ENCODE measurements at places on chromosomes 2 and 18.

DNA sequence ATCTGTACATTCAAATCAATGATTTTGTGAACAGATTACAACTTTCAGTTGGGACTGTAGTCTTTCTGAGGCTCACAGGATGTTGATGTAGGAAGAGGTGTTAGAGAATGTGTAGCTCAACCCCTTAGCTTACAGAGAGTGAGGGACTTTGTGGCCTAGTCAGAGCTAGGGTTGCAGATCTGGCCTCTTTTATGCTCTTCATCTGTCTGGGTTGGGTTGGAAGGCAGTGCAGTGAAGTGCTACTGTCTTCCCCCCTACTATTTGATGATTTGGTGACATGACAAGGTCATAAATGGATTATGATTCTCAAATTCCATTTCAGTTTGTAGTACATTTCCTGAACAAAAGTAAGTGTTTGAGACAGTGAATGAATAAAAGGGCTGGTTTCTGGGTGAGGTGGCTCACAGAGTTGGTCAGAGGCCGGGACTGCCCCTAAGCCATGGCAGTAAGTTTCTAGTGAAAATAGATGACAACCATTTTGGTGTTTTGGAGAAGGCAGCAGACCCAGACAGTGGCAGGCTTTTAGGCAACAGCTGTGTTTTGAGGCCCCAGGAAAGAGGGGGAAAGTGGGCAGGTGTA is 21.6 kb downstream of the MAP4K4 start:
- DNase-seq, result peak; percentile 62

DNA sequence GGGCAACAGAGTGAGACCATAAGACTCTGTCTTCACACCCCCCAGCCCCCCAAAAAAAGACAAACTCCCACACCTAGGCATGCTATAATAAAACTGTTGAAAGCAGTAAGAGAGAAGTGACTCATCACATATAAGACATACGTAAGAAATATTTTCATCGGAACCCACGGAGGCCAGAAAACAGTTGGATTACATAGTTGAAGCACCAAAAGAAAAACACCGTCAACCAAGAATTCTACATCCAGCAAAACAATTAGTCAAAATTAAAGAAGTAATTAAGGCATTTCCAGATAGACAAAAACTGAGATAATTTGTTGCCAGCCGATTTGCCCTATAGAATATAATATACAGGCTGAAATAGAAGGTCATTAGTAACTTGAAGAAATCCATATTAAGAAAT is 128.7 kb downstream of the VAPA start:
- DNase-seq, result no peak

DNA sequence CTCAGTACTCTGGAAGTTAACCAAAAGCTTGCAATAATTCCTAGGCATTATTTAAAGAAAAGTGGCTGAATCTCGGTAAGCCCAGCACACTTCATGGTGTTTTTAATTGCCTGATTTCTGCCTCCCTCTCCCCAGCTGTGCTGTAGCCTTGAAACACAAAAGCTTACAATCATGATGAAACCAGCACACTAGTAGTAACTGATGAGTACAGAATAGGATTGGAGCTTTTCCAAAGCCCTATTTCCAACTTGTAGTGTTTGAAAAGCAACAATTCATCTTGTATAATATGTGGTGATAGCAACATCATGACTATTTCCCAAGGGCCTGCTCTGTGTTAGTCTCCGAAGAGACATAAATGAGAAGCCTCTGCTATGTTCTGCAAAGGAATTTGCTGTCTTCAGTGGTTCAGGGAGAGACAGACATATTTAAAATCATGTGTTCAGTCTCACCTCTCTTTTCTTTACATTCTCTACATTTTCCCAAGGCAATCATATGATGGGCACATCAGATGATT is 1015.0 kb downstream of the BCL11A start:
- DNase-seq, result no peak

DNA sequence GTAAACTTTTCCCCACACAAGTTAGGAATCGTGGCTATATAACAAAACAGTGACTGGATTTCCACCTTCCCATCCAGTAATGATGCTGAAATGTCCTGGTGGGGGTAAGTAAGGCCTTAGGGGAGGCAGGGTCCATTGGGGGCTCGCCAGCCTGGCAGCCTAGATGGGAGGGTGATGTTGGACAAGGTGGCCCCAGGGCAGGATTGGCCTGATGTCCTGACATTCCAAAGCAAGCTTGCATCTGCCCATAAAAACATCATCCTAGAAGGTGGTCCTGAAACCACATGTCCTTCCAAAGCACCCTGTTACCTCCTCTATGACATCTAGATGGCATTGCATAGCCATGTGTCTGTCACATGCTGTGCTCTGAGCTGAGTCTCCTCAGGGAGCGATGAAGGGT is 54.1 kb upstream of the RAB6C start:
- no peak for DNase-seq

DNA sequence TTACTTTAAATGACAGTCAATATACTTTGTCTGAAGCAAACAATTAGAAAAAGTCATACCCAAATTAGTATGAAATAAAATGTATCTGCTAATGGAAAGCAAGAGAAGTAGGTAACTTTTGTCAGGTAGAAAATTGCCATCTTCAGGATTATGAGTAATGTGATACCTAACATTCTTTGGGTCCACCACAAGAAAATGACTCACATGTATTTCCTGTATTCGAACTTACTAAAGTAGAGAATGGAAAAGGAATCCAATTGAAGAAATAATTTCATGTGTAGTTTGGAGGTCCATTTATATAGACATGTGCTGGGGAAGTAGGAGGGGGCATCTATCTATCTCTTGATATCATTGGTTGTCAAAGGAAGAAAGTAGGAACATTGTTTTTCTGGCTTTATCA is 636.2 kb upstream of the CHAC2 start:
- DNase-seq, result no peak

- DNase-seq, result no peak
Observed at GRCh38 chr18:2903006-2903405, 56.2 kb downstream of the EMILIN2 start.

GRCh38 chr2:30226144-30227032 is 4.9 kb upstream of the LBH start:
- DNase-seq, result peak; percentile 39

DNA sequence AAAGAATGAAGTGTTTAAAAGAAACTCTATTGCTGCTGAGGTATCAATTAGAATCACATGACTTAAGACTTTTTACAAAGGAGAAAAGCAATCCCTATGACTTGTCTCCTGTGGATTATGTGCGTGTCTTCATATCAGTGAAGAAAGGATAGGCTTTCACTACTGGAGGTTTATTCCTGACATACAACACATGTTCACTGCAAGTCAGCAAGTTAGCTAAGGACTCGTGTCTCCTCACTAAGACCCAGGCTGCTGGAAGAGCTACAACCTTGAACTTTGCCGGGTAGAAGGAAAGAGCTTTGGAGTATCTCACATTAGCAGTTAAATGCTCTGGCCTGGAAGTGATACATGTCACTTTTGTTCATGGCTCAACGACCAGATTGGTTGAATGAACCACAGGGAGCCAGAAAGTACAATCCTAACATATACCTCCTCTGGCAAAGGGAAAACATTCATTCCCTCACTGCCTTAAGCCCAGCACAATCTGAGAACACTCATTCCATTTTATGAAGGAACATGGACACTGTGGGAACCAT is 215.3 kb downstream of the RNF152 start:
- DNase-seq, result no peak

DNA sequence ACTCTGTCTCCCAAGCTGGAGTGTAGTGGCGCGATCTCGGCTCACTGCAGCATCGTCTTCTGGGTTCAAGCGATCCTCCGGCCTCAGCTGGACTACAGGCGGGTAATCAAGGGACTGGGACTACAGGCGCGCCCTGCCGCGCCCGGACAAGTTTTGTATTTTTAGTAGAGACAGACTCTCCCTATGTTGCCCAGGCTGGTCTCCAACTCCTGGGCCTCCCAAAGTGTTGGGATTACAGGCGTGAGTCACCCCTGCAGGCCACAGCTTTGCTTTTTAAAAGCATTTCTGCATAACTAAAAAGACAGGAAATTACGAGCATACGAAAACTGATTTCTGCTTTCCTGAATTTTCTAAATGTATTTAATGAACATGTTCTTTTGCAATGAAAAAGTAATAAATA is 916 bp upstream of the OSBPL1A start:
- no peak for DNase-seq

DNA sequence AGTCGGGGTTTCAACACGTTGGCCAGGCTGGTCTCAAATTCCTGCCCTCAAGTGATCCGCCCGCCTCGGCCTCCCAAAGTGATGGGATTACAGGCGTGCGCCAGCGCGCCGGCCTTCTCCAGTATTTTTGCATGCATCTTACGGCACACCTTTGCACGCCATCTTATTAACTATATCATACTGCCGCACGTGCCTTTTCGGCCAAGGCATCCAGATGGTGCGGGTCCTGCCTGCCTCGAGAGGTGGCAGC is 765 bp upstream of the ING5 start:
- no peak for DNase-seq

GRCh38 chr2:72965770-72966450 is 48.6 kb downstream of the EMX1 start:
- no peak for DNase-seq

DNA sequence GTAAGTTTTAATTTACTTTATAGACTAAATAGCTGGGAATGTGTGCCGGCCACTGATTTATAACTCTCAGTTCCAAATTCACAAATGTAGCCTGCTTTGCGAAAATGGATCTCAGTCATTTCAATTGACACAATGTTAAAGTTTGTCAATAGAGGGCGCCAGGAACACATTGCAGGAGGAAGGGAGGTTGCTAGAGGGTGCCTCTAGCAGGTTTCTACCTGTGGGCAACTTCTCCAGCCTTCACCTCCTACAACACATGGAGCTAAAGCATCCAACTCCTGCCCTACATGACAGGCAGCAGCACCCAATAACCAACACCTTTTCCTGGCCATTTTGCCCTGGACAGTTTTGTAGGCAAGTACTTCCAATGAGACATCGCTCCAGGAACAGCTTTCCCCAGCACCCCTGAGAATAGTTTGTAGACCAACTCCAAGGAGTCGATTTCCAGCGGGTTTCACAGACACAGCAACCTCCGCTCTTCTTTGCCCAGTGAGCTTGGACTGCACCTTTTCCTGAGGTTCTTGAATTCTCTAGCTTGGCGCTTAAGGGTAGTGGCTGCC is 784.8 kb upstream of the CDH2 start:
- no peak for DNase-seq

- DNase-seq, result no peak
Observed at GRCh38 chr18:10681581-10682367, 155.9 kb downstream of the NAPG start.

GRCh38 chr2:233853883-233854240 is 473 bp downstream of the HJURP start:
- DNase-seq, result no peak

GRCh38 chr2:187500585-187501359 is 52.7 kb upstream of the CALCRL start:
- no peak for DNase-seq

- DNase-seq, result no peak
Observed at GRCh38 chr2:9638532-9638931, 7.7 kb upstream of the YWHAQ start.

- no peak for DNase-seq
Observed at GRCh38 chr2:161580426-161580825, 43.8 kb upstream of the SLC4A10 start.

- no peak for DNase-seq
Observed at GRCh38 chr2:238492840-238493239, 66.1 kb downstream of the ASB1 start.

- no peak for DNase-seq
Observed at GRCh38 chr2:238597638-238598528, 171.2 kb downstream of the ASB1 start.

DNA sequence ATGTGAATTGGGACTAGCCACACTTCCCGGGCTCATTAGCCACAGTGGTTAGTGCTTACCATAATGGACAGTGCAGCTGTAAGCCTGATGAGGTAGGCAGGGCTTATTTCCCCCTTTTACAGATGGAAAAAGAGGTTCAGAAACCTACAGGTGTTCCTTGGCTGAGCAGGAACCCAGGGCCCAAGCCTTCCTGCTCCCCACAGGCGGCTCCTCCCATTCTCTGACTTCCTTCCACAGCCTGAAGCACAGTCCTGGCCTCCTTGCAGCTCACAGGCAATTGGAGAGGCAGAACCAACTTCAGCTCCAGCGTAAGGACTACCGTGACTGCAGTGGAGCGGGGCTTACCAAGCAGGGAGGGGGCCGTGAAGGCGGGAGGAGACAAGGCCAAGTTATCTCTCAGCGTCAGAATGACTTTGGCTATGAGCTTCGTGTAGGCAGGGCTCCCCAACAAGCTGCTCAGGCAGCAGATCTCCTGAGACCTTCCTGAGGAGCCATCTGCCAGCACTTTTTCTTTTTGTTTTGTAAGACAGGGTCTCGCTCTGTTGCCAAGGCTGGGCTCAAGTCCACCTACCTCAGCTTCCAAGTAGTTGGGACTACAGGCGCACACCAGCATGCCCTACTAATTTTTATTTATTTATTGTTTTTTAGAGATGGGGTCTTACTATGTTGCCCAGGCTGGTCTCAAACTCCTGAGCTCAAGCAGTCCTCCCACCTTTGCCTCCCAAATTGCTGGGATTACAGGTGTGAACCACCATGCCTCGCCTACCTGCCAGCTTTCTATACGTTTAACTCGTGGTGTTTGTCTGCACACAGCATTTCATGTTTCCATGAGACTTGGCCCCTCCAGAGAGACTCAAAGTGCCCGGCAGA is 34.2 kb upstream of the NT5DC4 start:
- DNase-seq, result no peak

- no peak for DNase-seq
Observed at GRCh38 chr18:8689517-8689916, 15.8 kb upstream of the MTCL1 start.

DNA sequence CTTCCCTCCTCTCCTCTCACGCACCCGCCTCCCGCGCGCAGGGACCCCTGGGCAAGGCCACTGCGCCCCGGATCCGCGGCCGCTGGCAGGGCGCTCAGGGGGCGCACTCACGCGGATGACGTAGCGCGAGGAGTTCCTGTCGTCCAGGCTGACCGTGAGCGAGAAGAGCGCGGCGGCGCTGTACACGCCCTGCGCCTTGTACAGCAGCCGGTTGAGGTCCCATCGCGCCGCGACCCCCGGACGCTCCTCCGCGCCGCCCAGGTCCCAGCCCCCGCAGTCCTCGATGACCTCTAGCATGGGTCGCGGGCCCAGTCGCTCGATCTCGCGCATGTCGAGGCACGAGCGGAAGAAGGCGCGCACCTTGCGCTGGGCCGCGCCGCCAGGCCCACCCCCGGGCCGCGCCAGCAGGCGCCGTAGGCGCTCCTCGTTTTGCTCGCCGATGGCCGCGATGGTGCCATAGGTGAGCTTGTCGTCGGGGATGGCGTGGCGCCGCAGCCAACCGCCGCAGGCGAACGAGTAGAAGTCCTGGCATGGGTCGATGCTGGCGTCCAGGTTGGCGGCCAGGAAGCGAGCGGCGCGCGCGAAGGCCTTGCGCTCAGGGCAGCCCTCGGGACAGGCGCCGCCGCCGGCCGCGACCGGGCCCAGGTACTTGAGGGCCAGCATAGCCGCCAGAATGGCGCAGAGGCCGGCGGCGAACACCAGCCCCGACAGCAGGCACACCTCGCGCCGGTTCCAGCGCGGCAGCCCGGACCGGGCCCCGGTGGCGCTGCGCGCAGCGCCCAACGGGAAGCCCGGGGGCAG is 1.7 kb downstream of the ECEL1 start:
- DNase-seq, result no peak
